ENCODE measurements at places on chromosomes 2 and 18. TPM values are rescaled to one million over a fixed set of nuclear protein-coding genes. Genes with fewer than 3 reads are reported as not detected.
A peak's percentile ranks its signal among the peaks of the same experiment; 100 is the strongest.

DNA sequence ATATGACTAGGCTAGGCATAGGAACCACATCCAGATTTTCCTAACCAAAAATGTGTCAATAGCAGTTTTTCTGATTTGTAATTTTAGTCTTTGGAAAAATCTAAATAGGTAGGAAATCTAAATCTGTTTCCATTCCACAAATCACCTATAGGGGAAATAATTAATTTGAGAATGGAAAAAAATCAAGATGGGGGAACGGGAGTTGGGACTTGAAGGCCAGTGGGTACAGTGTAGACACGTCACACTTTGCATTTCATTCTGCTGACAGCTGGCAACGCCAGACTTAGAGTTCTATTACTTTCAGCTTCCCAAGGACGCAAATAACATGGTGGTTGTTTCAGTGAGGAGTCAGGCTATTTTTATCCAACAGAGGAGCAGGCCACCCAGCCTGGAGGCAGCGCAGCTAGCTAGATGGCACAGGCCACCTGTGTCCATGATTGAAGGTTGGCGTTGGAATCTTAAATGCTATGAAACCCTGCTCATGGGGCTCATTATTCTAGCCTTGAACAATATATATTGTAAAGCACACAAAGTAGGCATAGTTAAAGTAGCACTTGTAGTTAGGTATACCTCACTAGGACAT lies 23.4 kb downstream of the HNRNPA3 start:
- no peak for DNase-seq

- no peak for DNase-seq
Measured at GRCh38 chr2:232417489-232417888, 10.8 kb downstream of the ALPG start.

DNA sequence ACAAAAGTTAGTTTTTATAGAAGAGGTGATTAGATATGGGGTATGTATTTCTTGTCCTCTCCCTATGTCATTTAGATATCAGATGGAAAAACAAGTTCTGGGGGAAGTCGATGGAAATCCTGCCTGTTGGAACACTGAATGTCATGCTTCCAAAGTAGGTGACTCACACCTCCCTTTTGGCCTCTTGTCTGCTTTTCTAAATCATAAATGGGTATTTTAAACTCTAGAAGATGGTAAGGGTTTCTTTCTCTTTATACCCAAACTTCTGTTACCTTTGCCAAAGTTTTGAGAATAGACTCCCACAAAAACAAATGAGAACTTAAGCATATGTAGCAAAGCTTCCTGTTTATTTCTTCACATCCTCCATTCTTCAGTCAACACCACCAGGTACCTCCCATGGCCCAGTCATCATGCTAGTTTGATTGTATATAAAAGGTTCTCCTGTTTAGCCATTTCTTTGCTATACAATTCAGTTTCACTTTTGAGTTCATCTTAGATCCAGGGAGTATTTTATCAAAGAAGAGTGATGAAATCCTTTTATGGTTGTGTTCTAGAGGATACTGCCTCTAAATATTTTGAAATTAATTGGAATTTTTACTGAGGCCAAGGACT lies 63.9 kb downstream of the PRKRA start:
- no peak for DNase-seq

DNA sequence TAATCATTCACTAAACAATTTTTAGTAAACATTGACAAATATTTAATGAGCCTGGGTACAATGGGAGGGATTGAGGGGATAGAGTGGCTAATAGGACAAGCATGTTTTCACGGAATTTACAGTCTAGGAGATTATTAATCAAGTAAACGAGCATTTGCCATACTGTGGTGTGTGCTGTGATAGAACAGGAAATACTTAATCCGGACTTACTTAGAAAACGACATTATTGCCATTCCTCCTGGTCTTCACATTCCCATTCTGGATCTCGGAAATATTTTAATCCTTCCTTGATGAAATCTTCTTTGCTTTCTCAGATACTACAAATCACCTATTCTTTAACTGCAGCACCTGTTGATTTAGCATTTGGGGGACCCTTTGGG lies 905 bp downstream of the TTLL4 start:
- no peak for DNase-seq

Gene MSGN1
- polyA plus RNA-seq: not detected

Gene SKA1
- 3.5 TPM for polyA plus RNA-seq

DNA sequence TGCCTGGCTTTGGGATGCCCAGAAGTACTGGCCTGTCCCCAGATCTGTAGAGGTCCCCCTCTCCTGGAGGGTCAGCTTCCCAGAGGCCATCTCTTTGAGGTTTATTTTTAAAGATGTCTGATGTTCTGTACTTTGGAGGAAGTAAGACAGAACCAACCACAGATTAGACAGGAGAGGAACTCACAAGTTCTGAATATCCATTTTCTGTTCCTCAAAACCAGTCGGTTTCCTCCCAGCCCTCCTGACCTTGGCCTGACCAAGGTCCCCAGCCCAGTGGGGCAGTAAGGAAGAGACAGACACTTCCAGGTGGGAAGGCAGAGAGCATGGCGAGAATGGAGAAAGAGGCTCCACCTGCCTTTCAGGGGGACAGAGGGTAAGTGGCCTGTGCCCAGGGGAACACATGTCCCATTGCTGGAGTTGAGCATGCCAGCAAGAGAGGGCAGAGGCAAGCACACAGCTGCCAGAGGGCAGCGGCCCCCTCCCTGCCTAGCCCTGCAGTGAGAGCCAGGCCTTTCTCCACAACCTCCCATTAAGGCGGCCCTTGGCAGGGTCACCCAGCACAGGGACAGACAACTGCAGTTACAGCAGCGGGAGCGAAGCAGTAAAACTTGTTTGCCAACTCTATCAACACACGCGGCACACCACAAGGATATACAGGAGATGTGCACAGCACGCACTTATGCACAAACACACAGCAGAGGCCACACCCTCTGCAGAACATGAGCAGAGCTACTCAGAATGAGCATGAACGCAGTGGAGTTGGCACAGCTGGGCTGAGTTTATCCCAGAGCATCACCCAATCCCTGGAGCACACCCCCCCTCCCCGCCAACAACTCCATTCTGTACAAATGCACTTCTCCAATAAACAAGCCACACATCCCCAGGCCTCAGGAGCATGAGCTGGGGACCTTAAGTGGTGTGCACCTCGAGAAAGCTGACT lies 18.5 kb upstream of the SEMA4C start:
- DNase-seq: no peak

GRCh38 chr2:80560326-80560725 lies 255.8 kb upstream of the LRRTM1 start:
- no peak for DNase-seq

Gene PIKFYVE
- polyA plus RNA-seq: 19.6 TPM

Gene CRYGC
- not detected for polyA plus RNA-seq

Gene LYG2
- polyA plus RNA-seq: not detected

Gene PFN4
- 0.52 TPM for polyA plus RNA-seq

DNA sequence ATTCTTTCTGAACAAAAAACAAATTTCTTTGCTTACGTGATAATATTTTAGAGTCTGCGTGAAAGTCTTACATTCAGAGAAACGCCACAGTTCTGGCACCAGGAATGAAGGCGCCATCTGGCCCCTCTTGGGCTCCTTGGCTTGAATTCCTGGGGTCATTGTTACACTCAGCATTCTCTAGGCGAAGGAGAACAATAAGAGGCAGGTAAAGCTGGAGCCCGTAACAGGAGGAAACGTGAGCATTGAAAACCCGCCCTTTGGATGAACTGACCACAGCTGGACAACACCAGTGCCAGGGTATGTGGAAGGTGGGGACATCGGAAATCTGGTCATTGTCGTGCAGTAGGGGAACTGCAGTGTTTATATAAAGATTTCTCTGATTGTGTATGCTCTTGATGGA lies 144.8 kb downstream of the RNF152 start:
- no peak for DNase-seq

GRCh38 chr2:133562558-133562957 lies 5.7 kb downstream of the NCKAP5 start:
- no peak for DNase-seq

DNA sequence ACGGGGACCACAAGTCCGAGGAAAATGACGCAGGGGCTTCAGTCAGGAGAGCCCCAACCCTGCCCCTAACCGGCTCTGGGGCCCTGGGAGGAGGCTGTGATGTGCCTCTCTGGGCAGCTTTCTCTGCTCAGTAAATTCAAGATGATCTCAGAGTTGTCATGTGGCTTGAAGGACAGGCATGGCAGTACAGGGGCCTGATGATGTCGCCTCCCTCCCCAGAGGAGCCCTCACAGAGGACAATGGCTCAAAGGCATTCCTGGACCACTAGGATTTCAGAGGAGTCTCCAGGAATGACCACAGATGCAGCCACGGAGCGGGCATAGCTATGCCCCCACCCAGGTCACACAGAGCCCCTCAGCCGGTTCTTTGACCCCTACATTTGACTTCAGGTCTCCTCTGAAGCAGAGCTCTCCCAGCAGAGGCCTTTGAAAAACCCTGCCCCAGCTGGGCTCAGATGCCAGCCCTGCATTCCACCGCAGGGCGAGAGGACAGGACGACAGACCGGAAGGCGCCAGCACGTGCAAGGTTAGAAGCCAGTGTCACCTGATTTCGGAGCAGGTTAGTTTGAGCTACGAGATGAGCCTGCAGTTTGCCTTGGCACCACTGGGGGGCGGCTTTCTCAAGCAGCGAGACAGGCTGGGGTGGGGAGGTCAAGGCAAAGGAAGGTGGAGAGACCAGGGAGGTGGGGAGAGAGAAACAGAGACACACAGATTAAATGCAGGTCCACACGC lies 39.2 kb downstream of the BIN1 start:
- peak; percentile 15 for DNase-seq

Gene TLK1
- 28.3 TPM for polyA plus RNA-seq

DNA sequence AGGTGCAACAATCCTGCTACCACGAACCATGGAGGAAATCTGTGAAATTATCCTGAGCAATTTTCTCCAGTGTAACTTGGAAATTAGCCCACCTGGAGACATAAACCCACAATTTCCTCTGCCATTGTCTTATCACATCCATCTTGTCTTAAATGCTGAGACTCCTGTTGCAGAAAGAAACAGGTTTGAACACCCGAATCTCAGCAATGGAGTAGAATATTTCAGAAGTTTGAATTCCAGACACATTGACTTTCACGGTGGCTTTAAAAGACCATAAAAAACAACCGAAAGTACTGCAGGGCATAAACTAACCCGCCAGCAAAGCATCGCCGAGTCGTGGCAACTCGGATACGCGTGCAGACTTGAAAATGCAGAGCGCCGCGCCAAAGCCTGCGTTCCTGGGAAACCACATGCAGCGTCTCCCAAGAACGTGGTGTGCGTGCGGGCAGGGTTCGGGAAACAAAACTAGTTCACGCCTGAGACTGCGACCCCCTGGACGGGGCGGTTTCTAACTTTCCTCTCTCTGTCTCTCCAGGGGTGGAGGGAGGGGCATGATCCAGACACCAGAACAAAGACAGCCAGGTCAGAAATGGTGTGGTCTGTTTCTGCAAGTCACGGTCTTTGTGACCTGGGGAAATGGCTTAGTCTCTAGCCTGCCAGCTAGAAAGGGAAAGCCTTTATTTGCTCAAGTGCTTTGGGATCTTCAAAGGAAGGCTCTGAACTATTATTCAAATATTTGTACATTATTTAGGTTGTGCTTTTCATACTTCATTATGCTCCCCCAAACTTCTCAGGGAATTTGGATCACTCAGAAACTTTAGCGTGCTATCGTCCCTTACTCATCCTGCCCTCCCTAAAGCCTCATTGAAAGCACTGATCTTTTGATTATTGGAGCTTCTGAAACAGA lies 26.9 kb upstream of the KCTD1 start:
- DNase-seq: no peak

- DNase-seq: no peak
Measured at GRCh38 chr2:55012672-55013484, 37.4 kb downstream of the RTN4 start.

DNA sequence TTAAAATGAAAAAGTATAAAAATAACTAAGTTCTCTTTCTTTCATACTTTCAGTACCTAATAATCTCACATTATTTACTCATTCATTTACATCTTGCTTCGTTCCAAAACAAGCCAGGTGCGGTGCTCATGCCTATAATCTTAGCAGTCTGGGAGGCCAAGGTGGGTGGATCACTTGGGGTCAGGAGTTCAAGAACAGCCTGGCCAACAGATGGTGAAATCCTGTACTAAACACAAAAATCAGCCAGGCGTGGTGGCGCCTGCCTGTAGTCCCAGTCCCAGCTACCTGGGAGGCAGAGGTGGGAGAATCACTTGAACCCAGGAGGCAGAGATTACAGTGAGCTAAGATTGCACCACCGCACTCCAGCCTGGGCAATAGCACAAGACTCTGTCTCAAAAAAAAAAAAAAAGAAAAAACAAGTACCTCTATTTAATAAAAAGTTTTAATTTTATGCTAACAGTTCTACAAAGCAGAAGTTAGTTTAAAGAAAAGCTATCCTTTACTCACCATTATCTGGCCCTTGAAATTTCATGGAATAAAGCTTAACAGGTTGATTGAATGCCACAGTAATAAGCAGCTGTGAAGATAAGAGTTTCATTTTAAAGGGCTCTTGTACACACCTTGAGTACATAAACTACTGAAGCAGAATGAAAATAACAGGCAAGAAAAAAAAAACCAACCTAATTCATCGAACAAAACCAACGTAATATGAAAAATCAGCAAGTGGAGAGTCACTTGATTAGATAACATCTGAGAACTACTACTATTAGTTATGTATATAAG lies 22.5 kb downstream of the TXNL1 start:
- no peak for DNase-seq

Gene MROH2A
- not detected for polyA plus RNA-seq

Gene PROC
- not detected for polyA plus RNA-seq

Gene GAREM2
- 2.8 TPM for polyA plus RNA-seq

DNA sequence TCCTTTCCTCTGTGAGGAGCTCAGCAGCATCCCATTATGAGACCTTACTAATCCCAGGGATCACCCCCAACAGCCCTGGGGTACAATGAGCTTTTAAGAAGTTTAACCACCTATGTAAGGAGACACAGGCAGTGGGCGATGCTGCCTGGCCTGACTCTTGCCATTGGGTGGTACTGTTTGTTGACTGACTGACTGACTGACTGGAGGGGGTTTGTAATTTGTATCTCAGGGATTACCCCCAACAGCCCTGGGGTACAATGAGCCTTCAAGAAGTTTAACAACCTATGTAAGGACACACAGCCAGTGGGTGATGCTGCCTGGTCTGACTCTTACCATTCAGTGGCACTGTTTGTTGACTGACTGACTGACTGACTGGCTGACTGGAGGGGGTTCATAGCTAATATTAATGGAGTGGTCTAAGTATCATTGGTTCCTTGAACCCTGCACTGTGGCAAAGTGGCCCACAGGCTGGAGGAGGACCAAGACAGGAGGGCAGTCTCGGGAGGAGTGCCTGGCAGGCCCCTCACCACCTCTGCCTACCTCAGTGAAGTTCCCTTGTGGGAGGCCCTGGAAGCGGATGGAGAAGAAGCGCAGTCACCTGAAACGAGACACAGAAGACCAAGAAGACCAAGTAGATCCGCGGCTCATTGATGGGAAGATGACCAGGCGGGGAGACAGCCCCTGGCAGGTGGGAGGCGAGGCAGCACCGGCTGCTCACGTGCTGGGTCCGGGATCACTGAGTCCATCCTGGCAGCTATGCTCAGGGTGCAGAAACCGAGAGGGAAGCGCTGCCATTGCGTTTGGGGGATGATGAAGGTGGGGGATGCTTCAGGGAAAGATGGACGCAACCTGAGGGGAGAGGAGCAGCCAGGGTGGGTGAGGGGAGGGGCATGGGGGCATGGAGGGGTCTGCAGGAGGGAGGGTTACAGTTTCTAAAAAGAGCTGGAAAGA lies 7.6 kb downstream of the PROC start:
- DNase-seq: no peak

GRCh38 chr2:17226941-17227490 lies 291.2 kb downstream of the RAD51AP2 start:
- no peak for DNase-seq

Gene CNRIP1
- polyA plus RNA-seq: 61.6 TPM

GRCh38 chr2:18396329-18397010 lies 164.0 kb downstream of the RDH14 start:
- no peak for DNase-seq

GRCh38 chr2:109272461-109272860 lies 143.5 kb downstream of the SH3RF3 start:
- DNase-seq: no peak

Gene ABCG5
- polyA plus RNA-seq: not detected

Gene NXPH2
- polyA plus RNA-seq: not detected
